T-helper 2 cell treated with Interferon-gamma antibody and Interleukin-4, amounts not matched to agents 5 μg/mL and 100 μg/mL, for 36 hours (primary cell): ENCODE measurements at places on chromosomes 13 and 19.

- no peak for DNase-seq
Measured at GRCh38 chr19:7505682-7506384, 10.1 kb upstream of the ZNF358 start.

- DNase-seq, result no peak
Measured at GRCh38 chr19:2255112-2255845, 938 bp downstream of the JSRP1 start.

GRCh38 chr19:43438291-43439031 lies 23.8 kb downstream of the TEX101 start:
- no peak for DNase-seq

DNA sequence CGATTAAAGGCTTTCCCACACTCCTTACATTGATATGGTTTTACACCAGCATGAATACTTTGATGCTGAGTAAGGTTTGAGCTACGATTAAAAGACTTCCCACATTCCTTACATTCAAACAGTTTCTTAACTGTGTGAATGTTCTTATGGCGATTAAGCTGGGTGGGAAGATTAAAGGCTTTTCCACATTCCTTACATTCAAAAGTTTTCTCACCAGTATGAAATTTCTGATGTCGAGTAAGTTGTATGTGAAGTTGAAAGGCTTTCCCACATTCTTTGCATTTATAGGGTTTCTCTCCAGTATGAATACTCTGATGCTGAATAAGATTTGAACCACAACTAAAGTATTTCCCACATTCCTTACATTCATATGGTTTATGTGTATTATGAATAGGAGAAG lies 20.0 kb downstream of the ZNF780B start:
- no peak for DNase-seq

DNA sequence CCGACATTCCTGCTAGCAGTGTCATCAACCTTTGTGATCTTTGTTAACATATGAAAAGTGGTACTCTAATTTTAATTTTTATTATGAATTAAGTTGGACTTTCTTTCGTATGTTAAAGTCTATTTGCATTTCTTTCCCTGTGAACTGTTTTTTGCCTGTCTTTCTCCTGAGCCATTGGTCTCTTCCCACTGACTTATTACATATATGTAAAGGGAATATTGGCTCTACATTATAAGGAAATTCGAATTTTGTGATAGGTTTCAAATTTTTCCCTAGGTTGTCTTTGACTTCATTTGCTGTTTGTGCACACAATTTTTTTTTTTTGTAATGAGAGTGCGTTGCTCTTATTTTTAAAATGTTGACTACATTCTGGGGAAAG lies 442 bp upstream of the CDC16 start:
- DNase-seq, result no peak

GRCh38 chr13:27641711-27642502 lies 20.2 kb downstream of the POLR1D start:
- DNase-seq, result no peak

- DNase-seq, result no peak
Measured at GRCh38 chr13:24172071-24172470, 11.6 kb downstream of the SPATA13 start.
